C1 segment of cervical spinal cord (tissue), 14 donors: ENCODE measurements at places on chromosomes 12 and 14.

DNA sequence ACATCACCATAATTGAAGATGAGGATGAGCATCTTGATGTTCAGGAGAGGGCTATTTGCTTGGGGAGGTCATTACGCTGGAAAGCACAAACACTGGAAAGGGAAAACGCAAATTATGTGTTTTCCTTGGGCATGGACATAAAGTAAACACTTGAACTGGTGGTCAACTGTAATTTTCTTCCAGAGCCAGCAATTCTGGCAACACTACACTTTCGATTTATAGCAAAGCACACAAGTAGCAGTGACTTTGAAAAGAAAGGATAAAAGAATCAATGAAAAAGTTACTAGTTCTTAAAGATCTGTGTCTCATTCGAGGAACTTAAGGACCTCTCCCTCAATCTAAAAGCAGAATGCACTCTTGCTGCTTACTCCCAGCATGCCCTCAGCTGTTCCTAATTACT is 2.2 kb downstream of the CLEC14A start:
- no peak for DNase-seq

DNA sequence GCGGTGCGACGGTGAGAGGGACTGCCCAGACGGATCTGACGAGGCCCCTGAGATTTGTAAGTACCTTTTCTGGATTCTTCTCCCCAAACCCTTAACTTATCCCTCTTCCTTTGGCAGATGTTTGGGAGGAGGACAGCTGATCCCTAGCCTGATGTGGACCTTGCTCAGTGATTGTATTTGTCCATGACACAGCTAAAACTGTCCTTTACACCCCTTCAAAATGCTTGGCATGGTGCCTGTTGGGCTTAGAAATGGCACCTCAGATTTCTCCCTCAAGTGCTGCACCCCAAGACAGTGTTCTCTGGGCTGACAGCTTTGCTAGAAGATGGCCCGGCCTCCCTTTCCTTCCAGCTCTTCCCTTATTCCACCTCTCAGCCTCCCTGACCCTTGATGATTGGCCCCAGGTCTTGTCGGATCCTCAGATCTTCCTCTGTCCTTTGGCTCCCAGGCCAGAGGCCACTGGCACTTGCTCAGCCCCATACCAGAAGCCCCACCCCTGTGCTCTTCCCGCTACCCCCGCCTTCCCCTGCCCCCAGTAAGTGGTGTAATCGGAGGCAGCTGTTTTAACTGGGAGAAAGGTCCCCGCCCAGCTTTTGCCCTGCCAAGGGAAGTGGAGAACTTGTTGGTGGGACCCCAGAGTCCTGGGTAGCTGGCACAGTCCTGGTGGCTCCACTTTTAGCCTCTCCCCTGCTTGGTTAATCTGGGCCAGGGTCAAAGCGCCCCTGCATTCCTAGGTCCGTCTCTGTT is 8.7 kb downstream of the LRP1-AS start:
- DNase-seq: no peak

DNA sequence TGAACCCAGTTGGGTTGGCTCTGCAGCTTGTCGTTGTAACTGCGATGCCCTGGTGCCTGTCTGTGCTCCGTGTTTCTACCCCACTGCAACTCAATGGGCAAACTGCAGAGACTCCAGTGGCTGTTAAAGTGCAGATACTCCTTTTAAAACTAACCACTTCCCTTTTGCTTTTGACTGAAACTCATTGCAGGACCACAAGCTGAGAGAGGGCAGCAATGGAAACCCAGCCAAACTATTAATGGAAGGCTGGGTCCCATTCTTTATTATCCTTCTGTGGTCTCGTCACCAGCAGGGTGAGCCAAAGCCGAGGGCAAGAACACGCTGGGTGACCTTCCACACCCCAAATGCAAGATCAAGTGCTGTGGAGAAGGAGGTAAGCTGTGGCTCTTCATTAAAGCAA is 910.4 kb downstream of the VRK1 start:
- DNase-seq: no peak

DNA sequence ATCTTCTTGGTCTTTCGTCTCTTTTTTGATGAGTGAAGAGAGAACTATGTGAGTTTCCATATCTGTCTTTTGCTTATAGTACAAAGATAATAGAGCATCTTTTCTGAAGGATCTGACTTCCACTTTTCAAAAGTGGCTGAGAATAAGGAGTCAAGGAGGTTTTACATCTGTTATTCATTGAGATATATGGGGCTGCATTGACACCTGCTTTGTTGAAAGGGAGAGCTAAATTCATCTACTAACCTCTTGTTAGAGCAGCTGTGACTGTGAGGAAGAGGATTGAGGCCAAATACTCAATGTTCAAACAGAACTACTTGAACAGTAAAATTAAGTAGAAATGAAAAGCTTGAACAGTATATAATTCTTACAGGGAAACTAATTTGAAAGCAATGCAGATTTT is 130.2 kb upstream of the ATP2B1 start:
- DNase-seq: no peak

- no peak for DNase-seq
These were observed 397.1 kb downstream of the MDGA2 start for GRCh38 chr14:47278233-47278842.

GRCh38 chr12:118821386-118821925 is 159.9 kb upstream of the SRRM4 start:
- no peak for DNase-seq

DNA sequence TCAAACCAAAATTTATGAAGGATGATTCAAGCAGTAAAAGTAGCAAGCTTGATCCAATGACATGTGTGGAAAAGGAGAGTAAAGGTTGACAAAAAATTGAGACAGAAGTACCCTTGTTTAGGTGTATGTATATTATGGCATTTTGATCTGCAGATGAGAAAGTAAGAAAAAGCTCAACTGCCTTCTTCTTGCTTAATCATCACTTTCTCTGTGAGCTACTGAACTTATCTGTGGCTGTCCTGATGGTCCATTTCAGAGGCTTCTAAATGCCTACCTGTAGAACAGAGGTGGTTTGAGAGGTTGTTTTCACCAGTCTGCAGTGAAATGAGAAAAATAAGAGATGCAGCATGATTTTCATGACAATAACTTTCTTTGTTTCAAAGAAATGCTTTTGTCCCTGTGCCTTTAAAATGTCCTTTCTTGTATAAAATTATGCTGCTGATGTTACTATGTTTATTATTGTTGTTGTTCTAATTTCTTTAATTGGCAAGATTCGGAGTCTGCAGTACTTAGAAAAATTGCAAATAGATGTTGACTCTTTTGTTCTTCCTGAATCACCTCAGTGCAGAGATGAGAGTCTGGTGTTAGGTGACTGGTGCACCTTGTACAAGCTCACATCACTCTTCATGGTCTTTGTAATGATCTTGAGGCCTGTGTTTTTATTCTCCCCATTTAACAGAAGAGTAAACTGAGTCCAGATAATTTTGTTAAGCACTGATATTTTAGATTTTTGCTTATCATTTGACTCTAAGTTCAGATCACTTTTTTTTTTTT is 821.9 kb downstream of the VRK1 start:
- DNase-seq: no peak

- no peak for DNase-seq
These were observed 60.6 kb downstream of the GUCY2C start for GRCh38 chr12:14635776-14636175.

- no peak for DNase-seq
These were observed 18.5 kb upstream of the TBX3 start for GRCh38 chr12:114702462-114702861.

GRCh38 chr12:116043659-116044535 is 233.6 kb downstream of the MED13L start:
- DNase-seq: no peak

DNA sequence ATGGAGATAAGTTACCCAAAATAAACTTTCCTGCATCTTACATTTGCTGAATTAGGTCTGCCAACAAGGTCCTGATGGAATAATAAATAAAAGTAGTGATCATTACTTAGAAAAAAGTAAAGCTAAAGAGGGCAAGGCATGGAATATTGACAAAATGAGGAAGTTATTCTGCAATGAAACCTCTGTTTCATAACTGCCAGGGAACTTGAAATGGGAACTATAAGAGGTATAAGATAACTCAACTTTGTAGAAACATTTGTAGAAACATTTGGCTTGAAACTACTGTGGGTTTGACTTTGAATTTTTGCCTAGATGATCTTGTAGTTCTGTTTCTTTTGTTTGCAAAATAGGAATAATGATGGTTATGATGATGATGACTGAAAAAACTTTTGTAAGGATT is 18.7 kb upstream of the YBX3 start:
- DNase-seq: no peak

- no peak for DNase-seq
These were observed 9.7 kb downstream of the NRIP2 start for GRCh38 chr12:2825132-2825531.

GRCh38 chr12:54301428-54302048 is 723 bp upstream of the NFE2 start:
- DNase-seq: no peak

DNA sequence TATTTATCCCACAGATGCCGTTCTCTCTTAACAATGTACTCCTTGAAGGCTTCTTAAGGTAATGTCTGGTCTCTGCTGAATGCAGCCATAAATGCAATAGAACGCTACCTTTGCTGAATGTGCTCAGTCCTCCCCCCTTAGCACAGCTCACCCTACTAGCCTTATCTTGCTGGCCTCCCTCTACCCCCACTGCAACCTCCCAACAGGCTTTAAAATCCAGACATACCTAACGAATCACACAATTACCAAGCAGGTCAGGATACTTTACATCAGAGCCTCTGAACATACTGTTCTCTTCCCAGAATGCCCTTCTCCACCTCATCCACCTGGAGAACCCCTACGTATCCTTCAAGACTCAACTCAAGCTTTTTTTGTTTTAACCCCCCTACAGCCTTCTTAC is 51.0 kb upstream of the CRADD start:
- no peak for DNase-seq

GRCh38 chr14:52078095-52078531 is 9.3 kb upstream of the NID2 start:
- no peak for DNase-seq

- no peak for DNase-seq
These were observed 19.8 kb downstream of the GALNT4 start for GRCh38 chr12:89504560-89505346.

- DNase-seq: no peak
These were observed 2.4 kb upstream of the DYNC1H1 start for GRCh38 chr14:101961746-101962502.

DNA sequence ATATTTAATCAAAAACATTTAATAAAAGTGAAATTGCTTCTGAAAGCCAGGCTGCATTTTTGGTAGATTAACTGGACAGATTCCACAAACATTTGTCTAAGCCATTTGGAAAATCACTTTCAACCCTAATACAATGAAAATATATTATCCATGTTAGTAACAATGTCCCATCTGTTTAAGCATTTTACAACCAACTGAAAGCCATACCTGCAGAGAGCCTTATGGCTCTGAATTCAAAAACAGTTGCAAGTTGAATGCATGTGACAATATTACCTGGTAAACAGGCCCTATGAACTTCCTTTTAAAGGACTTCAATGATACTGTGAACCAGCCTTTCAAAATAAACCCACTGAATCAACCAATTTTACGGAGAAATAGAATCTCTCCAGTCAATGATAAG is 468.1 kb downstream of the BTG1 start:
- no peak for DNase-seq

GRCh38 chr12:81779216-81779615 is 20.1 kb upstream of the PPFIA2 start:
- no peak for DNase-seq

DNA sequence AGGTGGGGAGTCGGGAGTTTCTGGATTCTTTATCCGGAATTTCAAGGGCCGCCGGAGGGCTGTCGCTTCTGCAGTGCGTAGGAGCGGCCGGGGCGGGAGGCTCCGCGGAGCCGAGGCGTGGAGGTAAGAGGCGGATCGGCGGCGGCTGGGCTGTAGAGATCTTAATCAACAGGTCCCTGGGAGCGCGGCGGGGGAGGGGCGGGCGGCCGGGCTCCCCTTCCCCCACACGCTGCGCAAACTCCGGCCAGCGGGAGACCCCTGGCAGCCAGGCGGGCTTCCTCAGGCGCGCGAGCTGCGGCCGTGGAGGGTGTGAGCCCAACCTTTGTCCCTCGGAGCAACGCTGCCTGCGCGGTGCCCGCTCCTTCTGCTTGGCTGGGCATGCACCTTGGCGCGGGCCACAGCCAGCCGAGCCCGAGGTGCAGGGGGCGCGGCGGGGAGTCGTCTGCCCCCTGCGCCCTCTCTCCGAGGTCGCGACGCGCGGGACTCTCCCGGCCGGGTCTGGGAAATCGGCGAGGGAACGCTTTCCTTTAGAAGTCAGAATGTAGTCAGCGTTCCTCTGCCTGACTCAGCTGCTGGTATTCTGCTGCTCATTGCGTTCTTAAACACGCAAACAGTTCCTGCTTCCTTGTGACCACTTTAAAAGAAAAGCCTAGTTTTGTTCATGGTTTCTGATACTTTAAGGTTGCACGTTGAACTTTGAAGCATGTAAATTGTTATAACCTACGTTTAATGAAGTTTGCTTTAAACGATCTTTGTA is at the start of gene PALS1:
TSS of gene PALS1 (plus strand) at position 25 of the 757 bp plus-strand sequence. CDS start 37,736 bp downstream, outside the sequence.
- no peak for DNase-seq

DNA sequence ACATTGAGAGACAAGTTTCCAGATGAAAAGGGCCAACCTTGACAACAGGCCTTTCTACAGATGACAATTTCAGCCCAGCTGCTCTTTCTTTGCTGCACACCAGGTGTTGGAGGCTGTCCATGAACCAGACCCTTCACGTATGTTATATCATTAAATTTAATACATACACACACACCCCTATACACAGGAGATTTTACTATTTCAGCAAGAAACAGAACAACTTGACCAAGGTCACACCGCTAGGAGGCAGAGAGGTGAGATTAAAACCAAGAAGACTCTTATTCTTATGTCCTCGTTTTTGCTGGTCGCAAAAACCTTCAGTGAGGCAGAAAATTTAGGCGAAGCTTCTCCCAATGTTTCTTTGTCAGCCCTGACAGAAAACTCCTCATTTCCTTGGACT is 1585.9 kb downstream of the AACS start:
- DNase-seq: no peak

DNA sequence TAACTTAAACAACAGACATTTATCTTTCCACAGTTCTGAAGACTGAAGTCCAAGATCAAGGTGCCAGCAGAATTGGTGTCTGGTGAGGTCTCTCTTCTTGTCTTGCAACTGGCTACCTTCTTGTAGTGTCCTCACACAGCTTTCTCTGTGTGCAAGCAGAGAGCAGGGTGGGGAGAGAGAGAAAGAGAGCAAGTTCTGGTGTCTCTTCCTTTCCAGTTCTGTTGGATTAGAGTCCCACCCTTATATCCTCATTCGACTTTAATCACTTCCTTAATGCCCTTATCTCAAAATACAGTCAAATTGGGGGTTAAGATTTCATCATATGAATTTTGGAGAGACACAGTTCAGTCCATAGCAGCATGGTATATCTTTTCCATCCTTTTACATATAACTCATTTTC is 40.8 kb downstream of the DYRK2 start:
- no peak for DNase-seq

GRCh38 chr12:42802785-42803189 is 213.2 kb upstream of the PRICKLE1 start:
- no peak for DNase-seq

DNA sequence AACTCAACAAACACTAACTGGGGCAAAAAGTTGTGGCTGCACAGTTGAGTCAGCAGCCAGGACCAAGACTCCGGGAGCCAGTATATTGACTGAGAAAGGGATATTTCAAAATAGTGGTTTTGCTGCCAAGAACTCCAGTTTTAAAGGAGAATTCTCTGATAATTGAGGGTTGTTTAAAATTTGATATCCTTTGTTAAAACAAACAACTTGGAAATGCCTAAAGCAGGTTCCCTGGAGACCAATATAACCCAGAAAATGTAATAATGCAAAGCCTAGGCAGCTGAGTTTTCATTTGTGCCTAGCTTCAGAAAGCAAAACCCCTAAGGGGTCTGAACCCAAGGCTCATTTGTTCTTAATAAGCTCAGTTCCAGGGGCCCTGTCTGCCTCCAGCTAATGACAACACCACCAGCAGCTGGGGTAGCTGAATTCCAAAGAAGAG is 311.7 kb upstream of the CCDC196 start:
- DNase-seq: no peak

GRCh38 chr12:117567644-117568216 is 206.3 kb upstream of the NOS1 start:
- DNase-seq: no peak
